ENCODE measurements at places on chromosomes 6 and 20.

DNA sequence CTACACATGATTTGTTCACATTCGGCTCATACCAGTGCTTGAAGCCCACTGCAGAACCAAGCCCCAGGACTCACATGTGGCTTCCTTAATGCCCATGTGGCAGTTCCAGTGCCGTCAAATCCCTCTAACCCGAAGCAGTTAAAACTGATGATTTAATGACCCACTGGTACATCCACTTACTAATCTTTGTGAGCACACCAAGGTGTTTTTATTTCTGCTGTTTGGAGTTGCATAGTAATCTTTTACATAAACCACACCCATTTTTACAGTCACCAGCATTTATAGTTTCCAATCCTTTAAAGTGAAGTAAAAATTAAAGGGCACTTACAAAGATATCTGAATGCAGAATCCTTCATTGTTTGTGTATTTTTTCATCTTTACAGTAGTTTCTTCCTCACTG lies 232.0 kb downstream of the ANKRD60 start:
- no peak for DNase-seq

DNA sequence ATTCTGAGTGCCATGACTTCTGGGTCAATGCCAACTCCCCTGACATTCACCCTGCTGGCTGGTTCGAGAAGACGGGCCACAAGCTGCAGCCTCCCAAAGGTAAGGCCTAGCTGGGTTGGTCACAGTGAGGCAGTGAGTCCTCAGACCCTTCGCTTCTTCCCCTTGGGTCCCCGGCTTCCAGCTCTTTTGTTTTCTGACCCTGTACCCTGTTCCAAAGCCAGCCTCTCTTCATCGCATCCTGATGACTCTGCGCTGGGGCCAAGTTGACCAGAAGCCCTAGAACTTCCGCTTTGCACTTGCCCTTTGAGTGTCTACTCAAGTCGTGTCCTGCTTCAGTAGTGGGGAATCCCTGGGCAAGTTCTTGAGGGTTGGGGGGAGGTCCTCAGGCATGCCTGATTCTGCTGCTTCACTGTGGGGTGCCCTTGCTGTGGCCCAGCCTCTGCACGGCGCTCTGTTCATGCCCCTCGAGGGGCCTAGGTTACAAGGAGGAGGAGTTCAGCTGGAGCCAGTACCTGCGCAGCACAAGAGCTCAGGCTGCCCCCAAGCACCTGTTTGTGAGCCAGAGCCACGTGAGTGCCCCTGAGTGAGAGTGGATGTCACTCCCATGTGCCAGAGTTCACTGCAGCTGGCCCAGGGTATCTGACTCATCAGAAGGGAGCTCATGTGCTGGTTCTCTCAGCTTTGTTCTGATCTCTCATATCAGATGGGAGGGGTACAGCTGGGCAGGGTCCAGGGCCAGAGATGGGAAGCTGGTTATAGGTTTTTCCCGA lies 23.0 kb downstream of the L3MBTL1 start:
- DNase-seq: no peak

GRCh38 chr6:9494864-9495263 lies 920.0 kb downstream of the TFAP2A start:
- no peak for DNase-seq

DNA sequence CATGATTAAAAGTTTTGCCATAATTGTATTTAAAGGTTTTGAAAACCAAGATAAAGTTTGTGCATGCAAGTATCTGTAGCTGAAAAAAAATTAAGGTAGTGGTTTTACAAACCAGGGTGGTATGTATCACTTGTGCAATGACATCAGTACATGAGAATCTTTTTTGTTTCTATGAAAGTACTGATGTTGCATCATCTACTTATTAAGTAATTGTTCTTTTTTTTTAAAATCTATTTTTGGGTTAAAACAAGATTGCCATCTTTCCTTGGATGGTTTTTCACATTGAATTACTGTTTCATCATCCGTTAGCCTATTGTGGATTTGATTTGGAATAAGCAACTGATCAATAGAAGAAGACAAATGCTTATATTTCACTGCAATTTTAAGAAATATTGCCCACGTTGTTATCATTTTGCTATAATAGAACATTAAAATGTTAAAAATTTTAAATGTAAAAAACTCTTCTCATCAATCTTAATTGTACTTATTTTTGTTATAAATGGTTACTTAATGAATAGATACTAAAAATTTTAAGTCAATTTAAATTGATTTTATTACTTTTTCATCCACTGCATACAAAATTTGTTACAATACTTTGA lies 39.8 kb upstream of the TAGAP start:
- no peak for DNase-seq

- DNase-seq: no peak
Measured at GRCh38 chr6:63821442-63821841, 185.8 kb downstream of the PHF3 start.

GRCh38 chr20:31968291-31969126 lies 558 bp downstream of the XKR7 start:
- DNase-seq: peak; percentile 72

- DNase-seq: no peak
Measured at GRCh38 chr6:163341224-163342061, 73.1 kb upstream of the QKI start.

DNA sequence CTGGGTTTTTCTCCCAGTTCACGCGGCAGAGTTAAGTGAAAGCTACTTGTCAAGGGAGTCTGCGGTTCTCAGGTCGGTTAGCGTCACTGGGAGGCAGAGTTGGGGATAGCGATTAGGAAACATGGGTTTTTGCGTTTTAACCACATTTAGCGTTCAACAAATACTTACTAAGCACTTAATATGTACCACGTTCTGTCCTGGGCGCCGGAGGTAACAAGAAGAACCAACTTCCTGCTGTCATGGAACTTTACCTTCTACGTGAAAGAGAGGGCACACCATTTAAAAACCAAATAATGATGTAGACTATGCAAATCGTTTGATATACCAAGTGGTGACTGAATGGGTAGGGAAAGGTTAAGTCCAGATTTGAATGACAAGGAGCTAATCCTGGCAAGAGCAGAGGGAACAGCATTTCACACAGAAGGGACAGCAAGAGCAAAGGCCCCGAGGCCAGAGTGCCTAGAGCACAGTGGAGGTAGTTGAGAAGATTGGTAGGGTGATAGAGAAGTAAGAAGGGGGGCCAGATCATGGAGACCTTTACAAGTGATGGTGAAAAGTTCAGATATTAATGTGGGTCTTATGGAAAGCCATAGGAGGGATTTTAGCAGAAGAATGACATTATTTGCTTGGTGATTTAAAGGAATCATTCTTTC lies 744 bp downstream of the RIOK1 start:
- DNase-seq: no peak

- DNase-seq: no peak
Measured at GRCh38 chr20:50470264-50470858, 39.8 kb upstream of the PTPN1 start.

- DNase-seq: no peak
Measured at GRCh38 chr20:1813101-1813529, 82.1 kb upstream of the SIRPA start.

GRCh38 chr6:21800948-21801438 lies 207.4 kb downstream of the SOX4 start:
- no peak for DNase-seq

GRCh38 chr6:53982366-53983050 lies 128.7 kb upstream of the MLIP start:
- no peak for DNase-seq

GRCh38 chr6:109865968-109866367 lies 112.1 kb upstream of the GPR6 start:
- no peak for DNase-seq

- no peak for DNase-seq
Measured at GRCh38 chr6:144327081-144327480, 41.9 kb downstream of the UTRN start.

DNA sequence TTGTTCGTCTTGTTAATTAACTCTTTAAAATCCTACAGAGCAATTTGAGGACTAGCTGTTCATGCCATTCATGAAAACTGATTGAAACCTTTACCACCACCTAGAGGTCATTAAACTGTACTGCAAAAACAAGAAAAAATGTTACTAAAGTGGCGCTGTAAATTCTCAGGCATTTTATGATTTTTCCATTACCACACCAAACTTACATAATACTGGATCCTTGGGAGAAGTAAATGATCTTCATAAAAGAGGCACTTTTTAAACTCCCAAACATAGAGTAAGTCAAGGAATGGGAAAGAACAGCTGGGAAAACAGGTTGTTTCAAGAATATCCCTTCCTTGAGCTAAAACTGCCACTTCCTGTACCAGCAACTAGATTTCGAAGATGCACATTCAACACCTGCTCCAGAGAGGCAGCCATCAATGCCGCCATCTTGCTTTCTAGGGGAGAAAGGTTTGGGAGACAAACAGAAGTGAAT lies 54.3 kb downstream of the MYLIP start:
- DNase-seq: no peak

DNA sequence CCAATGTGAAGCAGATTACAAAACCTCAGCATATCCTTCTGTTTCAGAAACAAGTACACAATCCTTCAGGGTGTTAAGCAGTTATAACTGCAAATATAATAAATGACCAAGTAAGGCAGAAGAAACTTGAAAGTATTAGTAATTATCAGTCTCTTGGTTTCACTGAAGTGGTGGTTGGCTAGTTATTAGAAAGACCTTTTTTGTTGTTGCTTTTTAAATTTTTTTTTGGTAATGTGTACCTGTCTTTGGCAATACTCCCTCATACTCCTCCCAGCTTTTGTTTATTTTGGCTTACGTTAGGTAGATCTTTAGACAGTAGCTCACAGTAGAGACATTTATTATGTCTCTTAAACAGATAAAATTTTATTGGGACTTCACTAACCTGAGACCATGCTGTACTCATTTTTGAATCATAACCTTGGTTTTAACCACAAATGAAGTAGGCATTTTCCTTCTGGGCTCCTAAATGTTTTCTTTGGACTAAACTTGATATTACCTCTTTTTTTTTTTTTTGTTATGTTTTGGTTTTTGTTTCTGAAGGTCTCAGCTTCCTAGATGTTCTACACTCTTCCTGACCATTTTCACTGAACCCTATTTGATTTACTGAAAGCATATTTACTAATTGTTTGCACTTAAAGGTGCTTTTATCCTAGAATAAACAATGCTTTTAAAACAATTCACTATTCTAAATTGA lies 6.4 kb downstream of the CD2AP start:
- DNase-seq: no peak

DNA sequence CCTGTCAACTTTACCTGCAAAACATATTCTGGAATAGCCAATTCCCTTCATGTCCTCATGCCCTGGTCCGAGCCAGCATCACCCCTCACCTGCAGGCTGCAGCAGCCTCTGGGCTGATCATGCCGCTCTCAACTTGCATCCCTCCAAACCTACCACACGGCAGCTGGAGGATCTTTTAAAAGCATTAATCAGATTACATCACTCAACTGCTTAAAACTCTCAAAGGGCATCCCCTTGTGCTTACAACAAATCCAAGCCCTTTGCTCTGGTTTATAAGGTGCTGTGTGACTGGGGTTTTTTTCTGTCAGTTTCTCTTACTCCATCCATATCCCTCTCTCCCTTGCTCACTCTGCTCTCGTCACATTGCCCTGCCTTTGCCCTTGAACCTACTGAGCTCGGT lies 24.0 kb downstream of the CD40 start:
- DNase-seq: no peak

- DNase-seq: no peak
Measured at GRCh38 chr6:90190752-90191395, 105.8 kb downstream of the BACH2 start.

DNA sequence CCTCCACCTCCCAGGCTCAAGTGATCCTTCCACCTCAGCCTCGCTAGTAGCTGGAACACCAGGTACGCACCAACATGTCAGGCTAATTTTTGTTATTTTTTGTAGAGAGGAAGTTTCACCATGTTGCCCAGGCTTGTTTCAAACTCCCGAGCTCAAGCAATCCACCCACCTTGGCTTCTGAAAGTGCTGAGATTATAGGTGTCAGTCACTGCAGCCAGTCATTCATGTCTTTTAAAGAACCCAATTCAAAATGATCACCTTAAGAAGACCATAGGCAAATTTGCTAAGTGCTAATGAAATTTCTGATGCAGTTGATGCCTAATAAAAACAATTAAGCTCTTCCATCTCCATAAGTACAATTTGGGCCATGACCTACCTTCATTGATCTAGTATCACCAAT lies 2.6 kb upstream of the VNN2 start:
- no peak for DNase-seq

DNA sequence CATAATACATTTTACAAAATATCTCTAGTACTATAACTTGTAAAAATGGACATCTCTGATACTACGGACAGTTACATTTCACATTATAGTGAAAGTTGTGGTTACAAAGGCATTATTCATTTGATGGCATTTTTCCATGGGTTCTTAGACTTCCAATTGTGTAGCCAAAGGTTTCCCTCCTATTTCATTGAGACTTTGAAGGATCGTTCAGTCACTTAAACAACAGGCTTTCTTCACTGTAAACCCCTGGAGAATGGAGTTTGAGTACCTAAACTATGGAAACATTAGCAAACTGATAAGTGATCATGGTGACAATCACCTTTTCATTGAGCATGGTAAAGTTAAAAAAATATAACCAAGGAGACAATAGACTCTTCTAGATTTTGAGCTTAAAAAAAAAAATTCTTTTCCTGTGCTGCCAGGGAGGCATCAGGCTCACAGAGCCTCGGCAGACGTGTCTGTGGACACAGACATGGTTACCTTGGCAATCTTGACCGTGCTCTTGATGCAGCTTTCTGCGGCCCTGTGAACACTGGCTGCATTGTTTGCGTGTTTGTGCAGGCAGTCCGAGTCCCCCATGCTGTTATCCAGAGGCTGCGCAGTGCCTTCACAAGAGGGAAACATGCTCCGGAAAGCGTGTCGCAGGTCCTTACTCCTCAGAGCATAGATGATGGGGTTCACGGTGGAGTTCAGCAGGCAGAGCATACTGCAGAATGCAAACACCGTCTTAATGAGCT lies 22.6 kb downstream of the CNR1 start:
- DNase-seq: no peak

GRCh38 chr6:33856655-33857054 lies 52.9 kb upstream of the MLN start:
- peak; percentile 37 for DNase-seq

GRCh38 chr6:163780994-163781393 lies 366.5 kb downstream of the QKI start:
- DNase-seq: no peak

- no peak for DNase-seq
Measured at GRCh38 chr20:62710886-62711702, 2.5 kb downstream of the NTSR1 start.

GRCh38 chr6:90296341-90297114 lies at the start of gene BACH2:
TSS of gene BACH2 (minus strand) at chr6:90296843. CDS start at chr6:90008844, 287,999 bp downstream.
- DNase-seq: peak; percentile 89

- DNase-seq: no peak
Measured at GRCh38 chr6:132673376-132674094, 14.6 kb upstream of the TAAR1 start.

DNA sequence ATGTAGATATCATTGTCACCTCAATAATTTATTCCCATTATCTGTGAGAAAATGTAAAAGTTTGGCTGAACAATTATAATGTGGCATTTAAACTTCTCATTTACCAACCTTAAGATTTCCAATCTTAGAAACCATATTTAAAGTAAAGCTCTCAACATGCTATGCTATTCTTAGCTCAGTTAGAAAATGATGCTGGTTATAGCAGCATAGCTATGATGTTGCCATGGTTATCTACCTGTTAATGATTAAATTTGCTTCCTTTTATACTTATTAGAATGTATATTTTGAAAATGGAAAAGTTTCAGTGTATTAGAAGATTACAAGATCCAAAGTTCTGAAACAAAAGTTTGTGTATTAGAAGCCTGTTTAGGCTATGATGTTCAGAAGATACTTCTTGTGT lies 110.1 kb downstream of the GPR63 start:
- DNase-seq: no peak

- DNase-seq: no peak
Measured at GRCh38 chr20:50663095-50663821, 28.1 kb downstream of the RIPOR3 start.

- DNase-seq: no peak
Measured at GRCh38 chr6:148042536-148042935, 300.1 kb upstream of the SASH1 start.

GRCh38 chr6:72412709-72413044 lies 209.2 kb upstream of the KCNQ5 start:
- no peak for DNase-seq
